Activated CD8-positive, alpha-beta memory T cell treated with anti-CD3 and anti-CD28 coated beads for 1 hour (primary cell): ENCODE measurements at places on chromosomes 4 and X.

DNA sequence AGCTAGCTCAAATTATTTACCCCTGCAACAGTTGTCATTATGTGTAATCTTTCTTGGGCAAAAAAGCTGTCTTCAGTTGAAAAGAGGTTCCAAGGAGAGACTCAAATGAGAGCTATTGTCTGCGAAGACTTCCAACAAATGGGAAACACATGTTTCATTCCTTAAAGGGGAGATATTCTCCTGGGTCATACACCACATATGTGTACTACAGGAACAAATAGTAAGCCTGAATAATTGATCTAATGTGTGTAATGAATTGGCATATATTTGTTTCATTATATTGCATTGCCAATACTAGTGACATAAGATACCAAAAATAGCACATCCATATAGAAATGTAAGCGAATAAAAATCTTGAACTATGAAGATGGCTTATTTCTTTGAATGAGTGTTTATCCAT lies 950.9 kb upstream of the NDST4 start:
- DNase-seq, result no peak

DNA sequence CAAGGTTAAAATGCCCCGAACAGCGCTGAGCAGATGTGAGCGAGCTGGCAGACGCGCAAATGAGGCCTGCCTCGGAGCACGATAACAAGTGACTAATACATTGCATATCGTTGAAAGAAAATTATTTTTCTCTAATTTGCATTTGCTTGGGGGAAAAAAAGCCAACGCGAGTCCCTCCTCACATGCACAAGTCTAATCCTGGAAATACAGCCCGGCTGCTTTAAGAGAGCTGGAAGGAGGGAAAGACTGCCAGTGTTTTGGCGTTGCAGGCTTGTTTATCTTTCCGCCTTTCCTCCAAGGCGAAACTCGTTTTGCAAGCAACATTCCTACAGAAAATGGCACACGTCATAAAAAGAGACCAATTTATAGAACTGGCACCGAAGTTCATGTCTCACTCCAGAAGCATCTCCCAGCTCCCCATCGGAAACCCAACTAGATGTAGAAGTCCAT lies 12.6 kb downstream of the BCOR start:
- DNase-seq, result no peak

GRCh38 chr4:28879900-28880299 lies 1840.3 kb upstream of the PCDH7 start:
- DNase-seq, result no peak

- no peak for DNase-seq
These were observed 53.9 kb upstream of the TET2 start for GRCh38 chr4:105092768-105093167.

DNA sequence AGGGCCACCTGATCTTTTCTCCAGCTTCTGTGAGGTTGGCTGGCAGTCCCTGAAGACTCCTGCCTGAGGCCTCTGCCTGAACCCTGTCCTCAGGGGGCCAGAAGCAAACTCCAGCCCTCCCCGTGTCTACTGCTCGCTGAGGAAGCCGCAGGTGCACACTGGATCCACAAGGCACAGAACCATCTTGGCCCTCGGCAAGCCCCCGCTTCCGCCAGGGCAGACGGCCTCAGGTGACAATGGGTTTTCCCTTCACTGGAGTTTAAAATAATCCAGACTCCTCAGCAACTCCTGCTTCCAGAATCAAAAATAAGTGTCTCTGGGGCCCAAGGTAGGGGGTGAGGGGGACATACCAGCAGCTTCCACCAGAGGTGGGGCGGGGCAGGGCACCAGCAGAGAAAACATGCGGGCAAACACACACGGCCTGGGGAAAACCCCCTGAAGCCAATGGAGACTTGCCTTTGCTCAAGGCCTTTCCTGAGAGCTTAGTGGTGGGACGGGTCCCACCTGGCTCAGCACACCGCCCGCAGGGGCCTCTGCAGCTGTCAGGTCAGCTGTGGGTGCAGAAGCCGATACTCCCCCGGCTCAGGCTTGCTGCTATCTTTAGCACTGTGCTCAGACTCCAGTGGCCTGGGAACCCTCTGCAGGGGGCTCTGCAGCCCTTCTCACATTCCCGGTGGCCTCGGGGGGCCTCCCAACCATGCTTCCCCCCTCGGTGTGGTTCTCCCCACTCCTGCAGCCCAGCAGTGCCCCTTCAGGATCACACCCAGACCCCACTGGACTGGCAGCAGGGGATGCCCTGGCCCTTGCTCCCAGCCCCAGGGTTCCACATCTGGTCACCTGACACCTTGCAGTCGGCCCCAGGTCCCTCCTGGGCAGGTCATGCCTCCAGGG lies 1.9 kb downstream of the MYL5 start:
- no peak for DNase-seq

DNA sequence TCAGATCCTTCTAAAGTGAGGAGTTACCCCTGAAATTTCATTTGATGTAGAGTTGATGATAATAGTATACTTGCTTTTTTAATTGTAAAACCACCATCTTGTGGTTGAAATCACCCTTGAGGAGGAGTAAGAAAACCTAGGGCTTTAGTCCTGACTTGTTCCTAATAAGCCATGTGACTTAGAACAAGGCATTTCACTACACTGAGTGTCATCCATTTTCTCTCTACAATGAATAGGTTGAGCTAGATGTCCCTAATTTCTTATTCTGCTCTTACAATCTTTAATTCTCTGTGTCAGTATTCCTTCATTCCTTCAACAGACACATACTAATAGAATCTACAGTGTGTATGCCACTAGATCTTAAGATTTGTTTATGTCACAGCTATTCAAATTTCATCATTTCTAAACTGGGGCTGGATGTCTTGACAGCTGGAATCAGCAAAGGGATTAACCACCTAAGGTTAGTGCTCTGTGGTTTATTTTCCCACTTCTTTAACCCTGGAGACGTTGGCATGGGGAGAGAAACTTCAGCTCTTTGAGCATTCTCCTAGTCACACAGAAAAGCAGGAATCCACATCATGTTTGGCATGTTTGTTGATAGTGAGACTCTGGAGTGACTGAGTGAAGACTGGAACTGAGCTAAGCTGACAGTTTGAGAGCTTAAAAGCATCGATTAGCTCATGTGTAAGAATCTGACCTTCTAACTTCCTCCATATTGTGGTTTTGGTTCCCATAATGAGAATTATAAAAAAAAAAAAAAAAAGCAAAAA lies 246.3 kb downstream of the NDST4 start:
- DNase-seq, result no peak

DNA sequence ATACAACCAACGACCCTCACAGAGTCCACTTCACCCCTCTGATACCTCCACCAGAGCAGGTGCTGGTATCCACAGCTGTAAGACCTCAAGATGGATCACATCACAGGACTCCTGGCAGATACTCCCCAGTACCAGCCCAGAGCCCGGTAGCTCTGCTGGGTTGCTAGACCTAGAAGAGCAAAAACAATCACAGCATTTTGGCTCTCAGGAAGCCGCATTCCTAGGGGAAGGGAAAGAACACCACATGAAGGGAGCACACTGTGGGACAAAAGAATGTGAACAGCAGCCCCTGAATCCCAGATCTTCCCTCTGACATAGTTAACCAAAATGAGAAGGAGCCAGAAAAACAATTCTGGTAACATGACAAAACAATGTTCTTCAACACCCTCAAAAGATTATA lies 303.1 kb upstream of the GRIA3 start:
- DNase-seq, result no peak

- DNase-seq, result no peak
These were observed 229.1 kb downstream of the VEGFC start for GRCh38 chr4:176563591-176563990.

DNA sequence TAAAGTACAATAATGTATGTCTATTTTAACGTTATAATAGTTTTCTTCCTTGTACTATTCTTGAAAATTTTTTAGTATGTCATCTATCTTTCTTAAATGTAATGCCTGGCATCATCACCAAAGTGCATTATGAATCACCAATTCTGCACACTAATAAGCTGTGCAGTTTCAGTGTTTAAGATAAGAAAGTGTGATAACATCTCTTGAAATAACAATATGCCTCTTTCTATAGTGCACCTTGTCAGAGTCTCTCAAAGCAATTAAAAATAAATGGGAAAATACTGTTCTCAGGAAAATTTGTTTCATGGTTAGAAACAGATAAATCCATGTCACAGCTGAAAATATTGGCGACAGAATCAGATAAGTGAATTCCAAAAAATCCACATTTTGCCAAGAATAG lies 457.4 kb upstream of the PCDH10 start:
- DNase-seq, result no peak

GRCh38 chr4:40782876-40783275 lies 33.1 kb downstream of the NSUN7 start:
- no peak for DNase-seq

DNA sequence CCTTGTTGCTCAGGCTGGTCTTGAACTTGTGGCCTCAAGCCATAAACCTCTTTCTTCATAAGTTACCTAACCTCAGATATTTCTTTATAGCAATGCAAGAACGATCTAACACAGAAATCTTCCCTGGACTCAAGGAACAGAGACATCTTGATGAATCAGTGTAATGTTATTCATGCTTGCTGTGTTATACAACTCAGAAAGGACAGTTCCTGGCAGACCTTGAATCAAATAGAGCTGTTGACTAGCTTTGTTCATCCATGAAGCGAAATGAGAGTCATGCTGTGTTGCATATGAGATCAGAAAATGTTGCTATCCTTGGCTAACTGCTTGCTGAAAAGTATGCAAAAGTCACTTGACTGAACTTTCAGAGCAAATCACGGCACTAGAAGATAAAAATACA lies 72.6 kb upstream of the ARHGAP24 start:
- no peak for DNase-seq
